ENCODE measurements at places on chromosomes 1 and 21.

- no peak for DNase-seq
Observed at GRCh38 chr1:167509587-167509986, 8.7 kb downstream of the CD247 start.

DNA sequence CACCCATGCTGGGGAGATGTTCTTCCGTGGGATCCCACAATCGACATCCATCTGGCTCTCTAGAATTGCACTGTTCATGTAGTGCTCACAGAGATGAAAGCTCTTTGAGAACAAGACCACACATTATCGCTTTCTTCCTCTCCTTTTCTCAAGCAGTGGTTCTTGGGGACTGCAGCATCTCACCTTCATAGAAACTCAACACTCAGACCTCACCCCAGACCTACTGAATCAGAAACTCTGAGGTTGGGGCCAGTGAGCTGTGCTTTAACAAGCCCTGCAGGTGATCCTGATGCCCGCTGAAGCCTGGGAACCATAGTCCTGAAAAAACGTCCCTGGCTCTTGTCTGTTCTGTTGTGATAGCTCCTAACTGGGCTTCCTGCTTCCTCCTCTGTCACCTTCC lies 251.3 kb upstream of the FGGY start:
- no peak for DNase-seq

DNA sequence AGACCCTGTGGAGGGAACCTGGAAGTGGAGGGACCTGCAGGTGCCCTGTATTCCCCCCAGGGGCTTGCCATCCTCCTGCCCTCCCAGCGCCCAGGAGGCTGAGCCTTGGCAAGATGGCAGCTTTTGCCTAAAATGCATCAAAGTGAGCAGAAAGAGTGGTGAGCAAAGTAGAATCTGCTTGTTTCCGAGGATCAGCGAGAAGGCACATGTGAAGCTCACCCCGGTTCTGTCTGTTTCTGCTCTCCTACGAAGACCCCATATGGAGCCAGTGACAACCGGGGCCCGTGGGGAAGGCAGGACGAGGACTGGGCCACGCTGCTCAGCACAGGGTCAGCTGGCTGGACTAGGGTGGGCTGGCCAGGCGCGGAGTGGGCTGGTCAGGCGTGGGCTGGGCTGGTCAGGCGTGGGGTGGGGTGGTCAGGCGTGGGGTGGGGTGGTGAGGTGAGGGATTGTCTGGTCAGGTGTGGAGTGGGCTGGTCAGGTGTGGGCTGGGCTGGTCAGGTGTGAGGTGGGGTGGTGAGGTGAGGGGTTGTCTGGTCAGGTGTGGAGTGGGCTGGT lies 5.2 kb upstream of the FNDC10 start:
- DNase-seq: no peak

- DNase-seq: no peak
Observed at GRCh38 chr21:44082648-44083440, 24.4 kb upstream of the PWP2 start.

- DNase-seq: peak; percentile 84
Observed at GRCh38 chr1:8317647-8318381, at the start of gene SLC45A1. Gene SLC45A1, plus strand, starts transcription at chr1:8318114. Its CDS starts 6,216 bp downstream, at chr1:8324330.

DNA sequence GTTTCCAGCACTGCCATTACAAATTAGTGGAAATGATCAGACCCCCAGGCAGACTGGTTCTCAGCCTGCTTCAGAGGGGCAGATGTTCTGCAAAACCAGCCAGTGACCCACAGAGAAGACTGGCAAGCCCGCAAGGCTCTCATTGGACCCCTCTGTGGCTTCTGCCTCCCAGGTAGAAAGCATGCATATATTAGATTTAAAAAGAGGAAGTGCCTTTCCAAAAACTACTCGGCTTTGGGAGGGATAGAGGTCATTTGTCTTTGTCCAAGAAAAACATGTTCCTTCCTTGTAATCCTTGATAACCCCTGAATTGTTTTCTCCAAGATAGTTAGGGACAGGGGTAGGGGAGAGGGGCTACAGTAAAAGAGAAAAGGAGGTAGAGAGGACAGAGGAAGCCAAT lies 11.8 kb downstream of the HIVEP3 start:
- no peak for DNase-seq

GRCh38 chr1:193634876-193635275 lies 448.5 kb upstream of the B3GALT2 start:
- DNase-seq: no peak

- no peak for DNase-seq
Observed at GRCh38 chr1:91400133-91400725, 4.4 kb downstream of the HFM1 start.

DNA sequence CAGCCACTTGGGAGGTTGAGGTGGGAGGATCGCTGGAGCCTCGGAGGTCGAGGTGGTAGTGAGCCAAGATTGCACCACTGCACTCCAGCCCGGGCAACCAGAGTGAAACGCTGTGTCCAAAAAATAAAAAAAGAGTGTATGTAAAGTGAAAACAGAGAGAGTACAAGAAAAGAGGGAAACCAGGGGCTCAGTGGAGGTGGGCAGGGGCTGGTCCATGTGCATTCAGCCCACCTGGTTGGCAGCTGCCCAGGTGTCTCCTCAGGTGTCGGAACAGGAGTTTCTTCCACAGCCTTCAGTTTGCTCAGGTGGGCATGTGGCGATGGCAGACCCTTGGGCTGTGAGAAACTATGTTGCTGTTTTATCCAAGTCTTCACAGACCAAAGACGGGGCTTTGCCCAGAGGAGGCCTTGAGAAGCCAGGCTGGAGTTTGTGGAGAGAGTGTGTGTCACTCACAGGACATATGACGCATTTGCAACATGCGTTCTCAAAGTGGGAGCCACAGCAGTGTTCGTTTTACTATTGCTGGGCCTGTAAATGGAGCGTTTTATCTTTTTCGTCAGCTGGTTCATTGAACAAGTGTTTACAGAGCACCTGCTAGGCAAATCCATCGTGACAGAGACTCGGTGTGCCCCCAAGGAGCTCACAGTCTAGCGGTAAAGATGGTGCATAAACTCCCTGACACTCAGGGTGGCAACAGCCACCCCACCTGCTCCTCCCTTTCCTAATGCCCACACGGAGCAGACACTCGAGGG lies 22.4 kb upstream of the SAMD11 start:
- DNase-seq: no peak

GRCh38 chr1:168613691-168614231 lies 37.4 kb downstream of the XCL1 start:
- DNase-seq: no peak

DNA sequence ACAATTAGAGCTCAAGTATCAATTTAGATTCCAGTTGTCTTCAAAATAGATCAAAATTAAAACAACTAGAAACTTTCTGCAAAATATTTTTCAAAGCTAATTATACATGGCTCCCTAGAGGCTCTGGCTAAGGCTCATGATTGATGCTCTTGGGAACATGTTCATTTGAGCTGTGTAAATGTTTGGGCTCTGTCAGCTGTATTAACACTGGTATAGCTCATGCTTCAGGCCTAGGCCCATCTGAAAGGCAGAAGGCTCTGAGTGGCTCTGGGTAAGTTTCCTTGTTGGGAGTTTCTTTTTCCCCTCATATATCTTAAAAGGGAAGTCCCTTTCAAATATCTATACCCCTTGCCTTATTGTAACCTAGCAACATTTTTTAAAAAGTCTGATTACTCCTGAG lies 81.3 kb downstream of the UROD start:
- DNase-seq: no peak

DNA sequence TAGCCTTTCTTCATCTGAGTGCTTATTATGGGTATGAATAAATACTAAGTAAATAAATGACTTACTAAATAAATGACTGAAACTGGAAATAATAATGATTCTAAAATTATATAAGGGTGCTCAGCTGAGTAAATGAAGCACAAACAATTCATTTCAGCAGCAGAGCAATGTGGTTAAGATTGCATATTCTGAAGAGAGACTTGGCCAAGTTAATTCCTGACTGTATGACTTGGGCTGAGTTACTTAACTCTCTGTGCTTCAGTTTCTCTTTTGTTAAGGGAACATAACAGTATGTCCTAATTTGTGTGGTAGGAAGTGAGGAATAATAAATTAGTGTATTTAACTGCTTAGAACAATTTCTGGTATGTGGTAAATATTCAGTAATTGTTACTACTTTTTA lies 19.1 kb downstream of the AGL start:
- DNase-seq: peak; percentile 53

GRCh38 chr1:39670689-39671088 lies 1.2 kb downstream of the NT5C1A start:
- DNase-seq: no peak

DNA sequence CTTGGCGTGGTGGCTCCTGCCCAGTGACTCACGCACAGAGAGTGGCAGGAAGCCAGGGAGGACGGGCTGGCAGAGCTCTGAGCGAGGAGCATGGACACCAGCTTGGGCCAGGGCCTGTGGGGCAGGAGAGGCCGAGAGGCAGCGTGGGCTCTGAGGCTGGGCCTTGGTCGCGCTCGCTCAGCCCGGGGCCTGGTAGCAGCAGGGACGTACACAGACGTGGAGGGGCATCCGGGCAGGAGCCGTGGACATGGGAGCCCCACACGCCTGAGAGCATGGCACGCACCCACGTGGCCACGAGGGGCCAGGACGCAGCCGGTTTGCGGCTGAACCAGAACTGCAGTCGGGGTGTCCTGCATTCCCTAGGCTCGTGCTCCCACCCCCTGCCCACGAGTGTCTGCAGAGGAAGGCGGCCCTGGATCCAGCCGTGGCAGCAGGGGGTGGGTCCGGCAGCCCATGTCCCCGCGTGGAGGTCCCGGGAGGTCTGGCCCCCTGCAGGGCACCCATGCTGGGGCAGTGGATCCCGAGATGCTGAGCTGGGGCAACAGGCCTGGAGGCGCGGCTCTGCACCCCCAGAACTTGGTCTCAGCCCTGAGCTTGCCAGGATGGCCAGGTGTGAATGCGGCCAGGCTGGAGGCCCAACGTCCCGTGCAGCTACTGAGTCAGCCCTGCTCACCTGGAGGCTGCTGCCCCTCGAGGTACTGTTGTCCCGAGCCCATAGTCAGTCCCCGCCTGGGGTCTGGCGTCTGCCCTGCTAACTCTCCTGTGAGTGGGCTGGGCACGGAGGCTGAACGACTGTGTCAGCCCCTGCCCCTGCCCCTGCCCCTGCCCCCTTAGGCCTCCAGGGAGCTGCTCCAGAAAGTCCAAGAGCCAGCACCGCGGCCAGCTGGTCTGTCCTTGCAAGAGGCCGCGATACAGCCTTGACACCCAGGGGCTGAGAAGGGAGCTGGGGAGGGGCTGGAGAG lies 61.6 kb downstream of the SLX9 start:
- DNase-seq: peak; percentile 92

- no peak for DNase-seq
Observed at GRCh38 chr1:159302095-159302494, at the start of gene FCER1A. Gene FCER1A, plus strand, starts transcription at chr1:159302336. Its CDS starts 29 bp downstream, at chr1:159302365.

DNA sequence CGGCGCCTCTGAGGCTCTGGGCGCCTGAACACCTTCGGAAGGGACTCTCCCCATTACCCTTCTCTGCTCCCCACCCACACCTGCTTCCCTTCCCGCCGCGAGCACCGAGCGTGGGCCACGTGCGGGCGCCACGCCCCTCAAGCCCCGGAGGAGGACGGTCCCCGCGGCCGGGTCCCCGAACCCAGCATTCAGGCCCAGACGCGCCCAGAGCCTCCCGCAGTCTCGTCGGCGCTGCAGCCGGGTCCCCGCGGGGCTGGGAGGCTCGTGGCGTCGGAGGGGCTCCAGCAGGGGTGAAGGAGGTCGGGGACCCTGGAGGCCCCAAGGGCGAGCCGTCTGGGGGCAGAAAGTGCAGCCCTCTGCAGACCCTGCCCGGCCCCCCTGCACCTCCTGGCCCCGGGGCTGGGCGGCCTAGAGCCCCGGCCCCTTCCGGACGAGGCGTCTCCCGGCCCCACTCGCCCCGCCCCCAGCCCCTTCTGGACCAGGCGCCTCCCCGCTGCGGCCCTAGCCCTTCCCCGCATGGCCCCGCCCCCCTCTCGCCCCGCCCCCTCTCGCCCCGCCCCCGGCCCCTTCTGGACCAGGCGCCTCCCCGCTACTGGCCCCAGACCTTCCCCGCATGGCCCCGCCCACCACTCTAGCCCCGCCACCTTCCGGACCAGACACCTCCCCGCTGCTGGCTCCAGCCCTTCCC lies 378 bp upstream of the SMIM1 start:
- peak; percentile 91 for DNase-seq

DNA sequence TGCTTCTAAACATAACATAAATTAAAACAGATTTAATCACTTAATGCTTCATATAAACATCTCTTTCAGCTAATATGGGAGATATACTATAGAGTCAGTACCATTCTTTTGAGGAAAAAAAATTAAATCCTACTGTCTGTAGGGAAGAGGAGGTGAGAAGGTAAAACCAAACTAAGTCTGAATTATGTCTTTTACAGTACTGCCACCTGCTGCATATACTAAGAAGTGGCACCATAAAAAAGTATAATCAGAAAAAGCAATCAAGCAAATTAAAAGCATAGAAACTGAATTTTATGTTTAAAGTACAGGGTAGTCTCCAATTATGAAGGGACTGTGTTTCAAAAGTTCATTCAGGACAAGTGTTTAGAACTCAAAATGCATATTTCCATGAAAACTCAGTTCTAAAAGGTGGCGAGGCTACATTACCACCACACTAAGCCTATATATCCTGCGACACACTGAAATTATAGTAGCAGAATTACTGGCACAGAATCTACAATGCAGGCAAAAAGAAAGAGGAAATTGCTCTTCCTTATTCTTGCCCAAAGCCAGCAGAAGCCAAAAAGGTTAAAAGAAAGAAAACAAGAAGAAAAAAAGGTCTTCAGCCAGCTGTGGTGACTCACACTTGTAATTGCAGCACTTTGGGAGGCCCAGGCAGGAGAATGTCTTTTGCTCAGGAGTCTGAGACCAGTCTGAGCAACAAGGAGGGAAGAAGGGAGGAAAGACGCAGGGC lies 9.0 kb downstream of the NSL1 start:
- peak; percentile 43 for DNase-seq

DNA sequence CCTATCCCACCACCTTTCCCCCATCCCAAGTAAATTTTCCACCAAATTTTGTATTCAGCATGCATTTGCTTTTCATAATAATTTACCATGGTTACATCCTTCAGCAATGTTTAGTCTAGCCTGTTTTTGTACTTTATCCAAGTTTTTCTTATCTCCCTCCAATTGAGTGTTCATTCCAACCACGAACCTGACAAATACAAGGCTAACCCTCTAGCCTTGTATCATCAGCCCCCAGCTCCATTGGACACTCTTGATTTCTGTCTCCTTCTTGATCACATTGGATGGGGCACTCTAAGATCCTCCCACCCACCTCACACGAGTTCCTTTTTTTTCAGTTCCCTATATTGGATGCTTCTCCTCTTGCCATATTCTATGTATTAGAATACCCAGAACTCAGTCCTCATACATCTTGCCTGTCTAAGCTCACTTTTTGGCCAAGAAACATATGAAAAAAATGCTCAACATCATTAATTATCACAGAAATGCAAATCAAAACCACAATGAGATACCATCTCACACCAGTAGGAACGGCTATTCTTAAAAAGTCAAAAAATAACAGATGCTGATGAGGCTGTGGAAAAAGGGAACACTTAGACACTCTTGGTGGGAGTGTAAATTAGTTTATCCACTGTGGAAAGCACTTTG lies 40.5 kb upstream of the SLC35F3 start:
- DNase-seq: no peak
